ENCODE measurements at places on chromosomes 6 and 20.
A peak's percentile ranks its signal among the peaks of the same experiment; 100 is the strongest.

DNA sequence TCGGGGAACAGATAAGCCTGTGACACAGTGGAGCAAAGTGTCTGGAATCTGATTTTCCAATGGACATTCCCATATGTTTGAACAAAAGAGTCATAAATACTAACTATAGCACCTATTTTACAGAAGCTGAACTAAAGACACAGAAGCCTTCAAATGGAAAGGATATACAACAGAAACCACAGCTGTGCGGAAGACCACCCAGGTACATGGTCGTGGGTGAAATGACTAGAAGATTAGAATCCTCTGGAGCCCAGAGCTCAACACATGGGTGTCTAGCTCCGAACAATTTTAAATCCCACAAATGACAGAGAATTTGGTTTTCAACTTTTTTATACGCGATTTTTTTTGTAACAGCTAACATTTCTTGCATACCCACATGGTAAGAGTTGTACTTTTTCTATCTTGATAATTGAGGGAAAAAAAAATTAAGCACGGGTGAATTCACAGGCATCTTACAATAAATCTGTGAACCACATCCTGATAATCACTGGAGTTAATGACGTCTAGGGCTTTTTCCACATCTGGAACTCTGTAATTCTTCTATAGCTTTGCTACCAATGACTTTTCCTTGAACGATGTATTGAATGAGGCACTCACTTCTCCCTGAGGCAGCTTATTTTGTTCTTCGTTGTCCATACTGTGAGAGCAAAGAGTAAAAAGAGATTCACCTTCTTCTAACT, 271.1 kb upstream of the AGPAT4 start:
- H3K4me1 ChIP-seq, result no peaks in the 10 kb centered on the region
- no peaks in the 10 kb centered on the region for H3K27me3 ChIP-seq
- H3K4me3 ChIP-seq, result no peak overlapping the region
- DNase-seq, result no peak
- no peak overlapping the region for H3K27ac ChIP-seq

GRCh38 chr6:30814146-30815040, 69.9 kb upstream of the DDR1 start:
- no peak overlapping the region for H3K27ac ChIP-seq
- no peaks in the 10 kb centered on the region for H3K36me3 ChIP-seq
- H3K27me3 ChIP-seq, result no peaks in the 10 kb centered on the region
- DNase-seq, result no peak

DNA sequence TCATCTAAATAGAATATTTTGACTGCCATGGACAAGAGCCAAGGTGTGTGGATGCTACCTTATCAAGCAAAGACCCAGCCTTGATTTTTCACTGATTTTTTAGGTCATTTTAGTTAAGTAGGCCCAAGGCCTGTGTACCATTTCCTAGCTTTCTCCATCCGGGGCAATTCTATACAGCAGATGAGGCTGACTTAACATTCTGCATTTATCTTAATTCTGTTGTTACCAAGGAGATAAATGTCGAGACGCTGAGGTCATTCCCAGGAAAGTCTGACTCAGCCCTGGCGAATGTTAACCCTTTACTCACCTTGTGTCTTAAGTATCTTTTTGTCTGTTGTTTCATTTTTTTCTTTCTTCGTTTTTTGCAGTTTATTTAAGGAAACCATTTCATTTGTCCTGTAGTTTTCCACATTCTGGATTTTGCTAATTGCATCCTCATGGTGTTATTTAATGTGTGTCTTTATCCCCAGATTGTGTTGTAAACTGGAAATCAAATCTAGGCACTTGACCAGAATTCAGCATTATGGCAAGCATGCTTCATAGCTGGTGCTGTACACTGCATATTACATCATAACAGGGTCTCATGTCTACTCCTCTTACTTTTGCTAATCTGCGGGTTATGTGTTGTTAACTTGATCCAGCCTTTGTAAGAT, 277.0 kb downstream of the CDKAL1 start:
- no peaks in the 10 kb centered on the region for H3K4me1 ChIP-seq
- no peak for DNase-seq
- no peaks in the 10 kb centered on the region for H3K36me3 ChIP-seq
- H3K4me3 ChIP-seq, result no peak overlapping the region
- no peak overlapping the region for H3K27ac ChIP-seq
- H3K27me3 ChIP-seq, result no peaks in the 10 kb centered on the region

GRCh38 chr6:16104624-16105433, 24.1 kb upstream of the MYLIP start:
- H3K36me3 ChIP-seq, result no peaks in the 10 kb centered on the region
- no peaks in the 10 kb centered on the region for H3K27me3 ChIP-seq
- no peak for DNase-seq
- no peak overlapping the region for H3K4me3 ChIP-seq

DNA sequence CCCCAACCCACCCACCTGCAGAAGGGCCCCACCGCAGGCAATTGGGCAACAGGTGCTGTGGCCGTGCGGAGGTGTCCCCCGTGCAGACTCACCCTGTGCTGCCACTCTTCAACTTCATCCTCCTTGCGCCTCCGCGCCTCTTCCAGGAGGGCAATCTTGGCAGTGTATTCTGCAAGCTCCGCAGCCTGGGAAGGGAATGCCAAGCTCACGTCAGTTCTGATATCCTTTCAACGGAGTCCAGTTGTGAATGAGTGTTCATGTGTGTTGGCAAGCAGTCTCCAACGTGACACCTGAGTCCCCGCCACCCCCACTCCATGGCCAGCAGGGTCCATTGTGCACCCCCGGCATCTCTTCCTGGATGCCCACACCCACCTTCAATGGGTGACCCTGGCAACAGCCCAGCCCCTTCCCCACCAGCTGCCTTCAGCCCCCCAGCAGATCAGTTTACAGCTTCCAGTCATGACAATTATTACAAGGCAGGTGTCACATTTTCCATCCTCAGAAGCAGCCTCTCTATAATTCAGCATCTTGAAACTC, 49.9 kb downstream of the EZR start:
- H3K4me3 ChIP-seq, result no peak overlapping the region
- peaks cover 7% of the 10 kb centered on the region for H3K36me3 ChIP-seq
- H3K27me3 ChIP-seq, result no peaks in the 10 kb centered on the region
- no peak for DNase-seq
- no peaks in the 10 kb centered on the region for H3K4me1 ChIP-seq
- no peak overlapping the region for H3K27ac ChIP-seq

GRCh38 chr6:104095661-104096416, 763.9 kb downstream of the HACE1 start:
- no peak for DNase-seq
- no peaks in the 10 kb centered on the region for H3K36me3 ChIP-seq
- H3K27ac ChIP-seq, result no peak overlapping the region
- no peaks in the 10 kb centered on the region for H3K27me3 ChIP-seq

GRCh38 chr6:167157863-167158262, at the start of gene GPR31:
Gene GPR31, minus strand, starts transcription at chr6:167157980. Its CDS starts 149 bp downstream, at chr6:167157831.
- H3K27ac ChIP-seq, result no peak within 1 kb of the TSS
- DNase-seq, result no peak
- no peak within 1 kb of the TSS for H3K4me3 ChIP-seq
- no peaks in the 10 kb centered on the region for H3K36me3 ChIP-seq

DNA sequence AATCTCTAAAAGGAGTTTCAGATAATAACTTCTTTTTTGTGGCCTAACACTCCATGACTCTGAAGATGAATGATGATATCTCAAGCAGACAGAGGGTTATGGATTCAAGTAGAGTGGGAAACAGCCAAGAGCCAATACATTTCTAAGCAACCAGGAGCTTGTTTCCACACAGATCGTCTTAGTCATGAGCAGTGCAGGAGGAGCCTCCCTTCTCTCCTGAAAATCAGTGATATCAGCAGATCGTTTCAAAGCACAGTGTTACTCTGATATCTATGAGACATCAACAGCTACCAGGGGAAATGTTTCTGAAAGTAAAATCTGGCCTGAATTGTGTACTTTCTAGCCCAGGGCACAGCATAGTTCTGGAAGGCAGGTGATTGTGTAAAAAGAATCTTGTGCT, 11.5 kb downstream of the ADGRG6 start:
- no peaks in the 10 kb centered on the region for H3K27me3 ChIP-seq
- H3K4me1 ChIP-seq, result no peaks in the 10 kb centered on the region
- no peaks in the 10 kb centered on the region for H3K36me3 ChIP-seq
- H3K4me3 ChIP-seq, result no peak overlapping the region

- H3K4me1 ChIP-seq, result no peaks in the 10 kb centered on the region
- no peak overlapping the region for H3K27ac ChIP-seq
- no peaks in the 10 kb centered on the region for H3K27me3 ChIP-seq
These were observed 33.2 kb downstream of the ENPP1 start for GRCh38 chr6:131840936-131841583.

- no peak overlapping the region for H3K4me3 ChIP-seq
- H3K4me1 ChIP-seq, result no peaks in the 10 kb centered on the region
- no peak overlapping the region for H3K27ac ChIP-seq
- DNase-seq, result no peak
- no peaks in the 10 kb centered on the region for H3K27me3 ChIP-seq
These were observed 955.2 kb upstream of the EYS start for GRCh38 chr6:66662196-66662595.

DNA sequence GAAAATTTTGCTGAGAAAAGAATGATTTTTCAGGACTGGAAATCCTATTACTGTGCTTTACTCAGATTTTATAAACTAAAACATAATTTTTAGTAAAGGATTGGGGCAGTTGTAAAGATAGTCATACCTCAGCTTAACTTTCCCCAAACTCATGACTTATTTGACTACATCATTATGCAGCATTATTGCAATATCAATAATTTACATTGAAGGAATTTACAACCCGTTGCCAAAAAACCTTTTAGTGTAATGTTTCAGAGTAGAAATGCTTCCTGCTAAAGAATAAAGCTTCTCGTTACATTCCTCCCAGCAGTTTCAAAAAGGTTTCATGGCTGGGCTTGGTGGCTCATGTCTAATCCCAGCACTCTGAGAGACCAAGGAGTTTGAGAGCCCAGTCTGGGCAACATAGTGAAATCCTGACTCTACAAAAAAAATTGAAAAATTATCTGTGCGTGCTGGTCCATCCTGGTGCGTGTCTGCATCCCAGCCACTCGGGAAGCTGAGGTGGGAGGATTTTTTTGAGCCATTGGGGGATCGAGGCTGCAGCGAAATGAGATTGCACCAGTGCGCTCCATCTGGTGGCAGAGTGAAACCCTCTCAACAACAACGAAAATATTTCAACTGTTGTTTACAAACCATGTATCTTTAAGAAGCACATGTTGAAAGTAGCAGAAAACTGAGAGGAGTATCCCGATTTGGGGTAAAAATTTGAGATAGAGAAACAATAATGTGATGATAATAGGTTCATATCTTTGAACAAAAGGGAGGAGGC, 4.4 kb downstream of the AMD1 start:
- no peak overlapping the region for H3K27ac ChIP-seq
- DNase-seq, result no peak

DNA sequence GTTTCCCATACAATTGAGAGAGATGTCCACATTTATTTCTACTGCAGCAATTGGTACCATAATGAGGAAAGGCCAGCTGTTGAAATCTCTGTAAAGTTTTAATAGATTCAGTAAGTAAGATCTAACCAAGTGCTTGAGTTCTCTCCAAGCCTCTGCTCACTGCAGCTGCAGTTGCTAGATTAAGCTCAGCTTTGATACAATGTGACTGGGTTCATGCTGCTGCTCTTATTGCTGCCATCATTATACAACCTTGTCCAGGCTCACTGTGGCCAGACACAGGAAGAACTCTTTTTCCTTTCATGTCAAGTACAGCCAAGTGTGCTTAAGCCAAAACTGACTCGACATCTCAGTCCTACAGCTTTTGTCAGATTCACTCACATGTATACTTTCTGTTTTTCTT, 423.5 kb downstream of the GJA1 start:
- H3K27ac ChIP-seq, result no peak overlapping the region
- no peaks in the 10 kb centered on the region for H3K36me3 ChIP-seq
- no peak for DNase-seq
- H3K4me1 ChIP-seq, result no peaks in the 10 kb centered on the region

GRCh38 chr6:169982461-169983386, 231.3 kb downstream of the ERMARD start:
- H3K27me3 ChIP-seq, result no peaks in the 10 kb centered on the region
- no peaks in the 10 kb centered on the region for H3K4me1 ChIP-seq
- no peaks in the 10 kb centered on the region for H3K36me3 ChIP-seq
- H3K4me3 ChIP-seq, result no peak overlapping the region

DNA sequence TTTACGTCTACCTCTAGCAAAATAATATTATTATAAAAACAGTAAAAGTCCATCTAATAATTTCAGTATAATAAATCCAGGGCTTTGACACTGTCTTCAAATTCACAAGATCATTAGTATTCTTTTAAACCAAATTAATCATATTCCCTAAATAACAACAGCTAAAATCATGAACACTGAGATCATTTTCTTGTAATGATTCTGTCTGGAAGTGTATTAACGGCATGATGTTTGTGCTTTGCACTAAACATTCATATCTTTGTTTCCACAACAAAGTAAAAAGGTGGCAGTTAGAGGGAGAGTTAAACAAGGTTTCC, 18.8 kb downstream of the HIVEP2 start:
- no peak for DNase-seq
- peak overlapping the region; percentile 78 for H3K4me3 ChIP-seq
- H3K4me1 ChIP-seq, result no peaks in the 10 kb centered on the region
- no peaks in the 10 kb centered on the region for H3K36me3 ChIP-seq
- H3K27me3 ChIP-seq, result no peaks in the 10 kb centered on the region

DNA sequence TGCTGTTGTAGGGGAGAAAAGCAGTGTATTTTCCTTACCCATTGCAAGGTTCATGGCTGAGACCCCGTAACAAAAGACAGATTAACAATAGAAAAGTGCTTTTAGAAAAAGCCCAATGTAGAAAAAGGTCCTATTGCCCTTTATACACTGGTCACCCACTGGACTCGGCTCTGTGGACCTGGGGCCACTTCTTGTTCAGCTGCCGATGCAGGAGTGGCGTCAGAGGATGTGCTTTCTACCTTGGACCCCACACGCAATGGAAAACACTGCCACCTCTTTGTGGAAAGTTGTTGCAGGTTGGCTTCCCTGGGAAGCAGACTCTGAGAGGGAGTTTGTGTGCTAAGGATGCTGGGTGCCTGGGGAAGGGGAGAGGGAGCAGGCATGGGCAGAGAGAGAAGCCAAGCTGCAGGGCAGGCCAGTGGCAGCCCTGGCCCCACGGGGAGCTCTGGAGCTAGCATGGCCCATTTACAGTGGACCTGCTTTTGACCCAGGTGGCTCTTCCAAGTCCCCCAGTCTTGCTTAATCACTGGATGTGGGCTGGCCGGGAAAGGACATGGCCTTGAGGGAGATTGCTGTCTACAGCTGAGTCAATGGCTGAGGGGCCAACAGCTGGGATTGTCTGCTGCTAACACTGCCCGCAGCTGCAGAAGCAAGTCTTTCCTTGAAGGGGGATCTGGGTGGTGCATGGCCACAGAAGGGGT, 142.9 kb downstream of the CDC5L start:
- H3K27me3 ChIP-seq, result no peaks in the 10 kb centered on the region
- no peak overlapping the region for H3K27ac ChIP-seq
- H3K36me3 ChIP-seq, result no peaks in the 10 kb centered on the region
- no peak overlapping the region for H3K4me3 ChIP-seq

DNA sequence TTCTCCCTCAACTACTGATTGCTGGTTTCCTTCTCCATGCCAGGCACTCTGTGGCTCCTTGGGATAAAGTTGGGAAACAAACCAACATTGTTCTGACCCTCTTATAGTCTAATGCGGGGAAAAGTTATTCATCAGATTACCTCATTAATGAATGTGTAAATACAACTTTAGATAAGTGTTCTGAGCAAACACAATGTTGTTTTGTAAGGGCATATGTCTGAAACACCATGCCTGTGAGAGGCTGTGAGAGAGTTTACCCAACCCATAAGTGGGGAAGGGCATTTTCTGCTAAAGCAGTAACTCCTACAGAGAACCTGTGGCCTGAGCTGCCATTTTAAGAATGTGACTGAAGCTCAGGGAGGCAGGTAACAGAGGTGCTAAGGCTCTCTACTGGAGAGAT, 283.5 kb downstream of the KHDC1L start:
- H3K4me1 ChIP-seq, result no peaks in the 10 kb centered on the region
- H3K36me3 ChIP-seq, result no peaks in the 10 kb centered on the region
- DNase-seq, result no peak
- no peak overlapping the region for H3K27ac ChIP-seq
